Cardiac atrium fibroblast (primary cell): ENCODE measurements at places on chromosomes 2 and 18. TPM values are rescaled to one million over a fixed set of nuclear protein-coding genes. Genes with fewer than 3 reads are reported as not detected.

The FN1 gene
- total RNA-seq, result 27,606 and 34,158 TPM in 2 replicates

The TTLL4 gene
- 9.9 and 43.9 TPM in 2 replicates for total RNA-seq

The LINC00305 gene
- total RNA-seq, result not detected in 2 replicates

The SPATA3 gene
- total RNA-seq, result not detected in 2 replicates

The CCBE1 gene
- 30.1 and 39.9 TPM in 2 replicates for total RNA-seq

The IL1RN gene
- total RNA-seq, result not detected in 2 replicates

The RAD51AP2 gene
- total RNA-seq, result not detected in 2 replicates

The AGXT gene
- not detected in 2 replicates for total RNA-seq

The CNGA3 gene
- not detected in 2 replicates for total RNA-seq

The UGT1A10 gene
- total RNA-seq, result not detected in 2 replicates

The ABCG8 gene
- total RNA-seq, result not detected in 2 replicates

The ACP1 gene
- total RNA-seq, result 87.2 and 89.7 TPM in 2 replicates

The CFAP221 gene
- total RNA-seq, result 0.16 TPM in 1 of 2 replicates, not detected in the other

The MEP1B gene
- not detected in 2 replicates for total RNA-seq

The UGT1A3 gene
- total RNA-seq, result not detected in 2 replicates

The CLASP1 gene
- total RNA-seq, result 15.5 and 32.6 TPM in 2 replicates

The RMND5A gene
- total RNA-seq, result 13.5 and 21.1 TPM in 2 replicates
